ENCODE measurements at places on chromosomes 1 and 21.

DNA sequence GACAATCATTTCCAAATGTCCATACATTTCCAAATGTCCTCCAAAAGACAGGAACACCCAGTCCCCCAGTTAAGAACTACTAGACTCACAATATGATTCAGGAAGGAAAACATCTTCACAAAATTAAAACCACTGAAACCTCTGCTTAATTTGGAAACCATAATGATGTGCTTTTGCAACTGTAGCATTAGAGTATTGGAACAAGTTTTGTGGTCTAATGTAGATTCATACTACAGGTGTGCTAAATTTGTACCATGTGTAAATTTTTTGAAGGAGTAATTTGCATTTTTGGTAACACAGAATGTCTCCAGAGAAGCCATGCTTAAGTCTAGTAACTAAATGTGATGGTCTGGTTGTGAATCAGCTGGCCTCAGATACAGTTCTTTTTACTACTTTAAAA, 129.6 kb downstream of the DPYD start:
- no peak for DNase-seq

GRCh38 chr1:93358293-93358692, 12.6 kb downstream of the DR1 start:
- DNase-seq: no peak

DNA sequence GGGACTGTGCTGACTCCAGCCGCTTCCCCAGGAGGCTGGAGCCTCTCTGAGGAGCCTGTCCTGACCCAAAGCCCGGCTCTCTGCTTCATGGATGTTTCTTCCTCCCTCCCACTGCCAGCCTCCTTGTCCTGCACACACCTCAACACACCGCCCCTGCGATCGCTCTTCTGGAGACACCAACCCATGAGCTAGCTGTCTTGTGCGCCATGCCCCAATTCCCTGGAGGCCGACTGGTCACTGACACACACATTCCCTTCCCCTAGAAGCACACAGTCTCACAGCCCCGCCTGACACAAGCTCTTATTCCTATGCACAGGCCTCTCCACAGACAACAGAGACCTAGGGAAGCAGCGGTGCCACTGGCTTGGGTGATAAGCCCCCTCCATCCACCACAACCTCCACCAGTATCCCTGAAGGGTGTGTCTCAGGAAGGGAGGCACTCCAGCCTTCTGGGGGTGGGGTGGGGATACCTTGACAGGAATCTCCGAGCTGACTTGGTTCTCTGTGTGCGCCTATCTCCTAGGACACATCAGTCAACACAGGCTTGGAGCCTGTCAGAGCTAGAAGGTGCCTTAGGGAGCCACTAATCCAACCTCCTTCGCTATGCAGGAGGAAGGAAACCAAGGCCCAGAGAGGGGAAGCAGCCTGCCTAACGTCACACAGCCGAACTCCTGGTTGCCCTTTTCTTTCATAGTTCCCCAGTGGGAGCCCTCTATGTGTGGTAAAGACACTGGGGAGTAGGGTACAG, 31.1 kb downstream of the AHDC1 start:
- DNase-seq: no peak

- DNase-seq: no peak
These were observed 97.4 kb upstream of the BMP8A start for GRCh38 chr1:39394059-39394458.

- peak; percentile 57 for DNase-seq
These were observed 212.2 kb downstream of the LYPLAL1 start for GRCh38 chr1:219385787-219386427.

DNA sequence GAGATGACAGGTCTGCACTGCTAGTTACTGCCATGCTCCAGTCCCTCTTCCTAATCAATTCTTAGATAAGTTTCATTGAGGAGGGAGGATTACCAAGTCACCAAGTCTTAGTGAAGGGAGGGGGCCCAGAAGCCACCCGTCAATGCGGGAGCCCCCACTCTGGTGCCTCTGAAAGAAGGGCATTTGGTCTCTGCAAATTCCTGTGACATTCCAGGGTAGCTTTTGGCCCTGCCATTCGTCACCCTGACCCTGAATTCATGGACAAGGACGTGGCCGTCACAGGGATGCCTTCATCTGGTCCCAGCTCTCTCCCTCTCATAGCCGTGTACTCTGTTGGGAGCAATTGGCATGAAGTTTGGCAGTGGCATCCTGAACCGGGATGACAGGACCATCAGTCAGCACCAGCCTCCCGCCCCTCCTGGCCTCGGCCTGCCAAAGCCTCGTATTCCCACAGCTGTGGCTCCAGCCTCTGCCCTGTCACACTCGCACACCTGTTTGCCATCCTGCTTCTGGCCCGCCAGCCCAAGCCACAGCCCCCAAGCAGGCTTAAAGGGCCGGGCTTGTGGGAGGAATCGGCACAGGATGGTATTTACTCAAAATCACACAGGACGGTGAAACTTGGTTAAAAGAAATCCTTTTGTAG, 150.7 kb downstream of the CLIC6 start:
- peak; percentile 41 for DNase-seq

DNA sequence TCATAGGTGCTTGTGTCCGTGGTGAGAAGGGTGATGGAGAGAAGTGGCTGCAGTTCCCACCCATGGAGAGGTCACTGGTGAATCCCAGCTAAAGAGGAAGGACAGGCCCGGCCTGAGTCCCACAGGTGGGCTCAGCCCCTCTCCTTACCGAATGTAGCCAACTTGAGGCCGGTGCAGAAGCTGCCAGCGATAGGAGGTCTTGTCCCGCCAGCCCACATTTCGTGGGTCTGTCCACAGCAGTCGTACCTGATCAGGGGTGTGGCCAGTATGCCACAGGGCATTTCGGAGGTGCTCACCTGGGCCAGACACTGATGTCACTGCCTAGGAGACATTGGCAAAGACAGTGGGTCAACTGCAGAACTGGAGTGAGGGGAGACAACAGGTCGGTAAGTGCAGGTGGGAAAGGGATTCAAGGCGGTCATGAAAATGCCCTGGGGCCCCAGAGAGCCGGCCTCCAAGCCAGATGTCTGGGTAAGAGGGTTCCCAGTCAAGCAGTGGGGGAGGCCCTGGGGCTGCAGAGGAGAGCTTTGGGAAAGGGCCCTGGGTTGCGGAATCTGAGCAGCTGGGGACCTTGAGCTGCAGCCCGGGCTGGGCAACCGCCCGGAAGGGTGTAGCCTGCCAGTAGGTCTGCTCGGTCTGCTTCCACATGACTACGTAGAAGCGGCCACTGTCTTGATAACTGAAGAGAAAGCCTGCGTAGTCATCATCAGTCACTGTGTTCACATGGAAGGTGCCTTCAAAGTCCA, 10.6 kb downstream of the THBS3 start:
- no peak for DNase-seq

DNA sequence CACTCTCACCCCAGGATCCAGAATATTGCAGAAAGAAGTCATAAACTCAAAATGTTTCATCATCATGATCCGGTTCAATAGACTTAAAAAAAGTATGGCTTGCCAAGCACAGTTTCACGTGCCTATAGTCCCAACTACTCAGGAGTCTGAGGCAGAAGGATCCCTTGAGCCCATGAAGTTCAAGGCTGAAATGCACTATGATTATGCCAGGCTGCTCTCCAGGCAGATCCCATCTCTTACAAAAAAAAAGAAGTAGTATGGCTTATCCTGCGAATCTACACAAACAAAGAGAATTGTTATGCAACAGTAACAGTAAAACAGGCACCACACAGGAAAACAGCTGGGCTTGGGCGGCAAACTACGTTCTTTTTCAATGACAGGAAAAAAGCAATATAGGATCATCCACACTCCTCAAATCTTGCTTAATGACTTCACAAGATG, 76.2 kb downstream of the EIF4G3 start:
- no peak for DNase-seq

GRCh38 chr21:46284733-46285132, 678 bp downstream of the MCM3AP start:
- no peak for DNase-seq

- DNase-seq: no peak
These were observed 26.1 kb upstream of the NMNAT2 start for GRCh38 chr1:183444243-183444642.

GRCh38 chr1:24074817-24075589, 36.9 kb downstream of the MYOM3 start:
- DNase-seq: no peak

DNA sequence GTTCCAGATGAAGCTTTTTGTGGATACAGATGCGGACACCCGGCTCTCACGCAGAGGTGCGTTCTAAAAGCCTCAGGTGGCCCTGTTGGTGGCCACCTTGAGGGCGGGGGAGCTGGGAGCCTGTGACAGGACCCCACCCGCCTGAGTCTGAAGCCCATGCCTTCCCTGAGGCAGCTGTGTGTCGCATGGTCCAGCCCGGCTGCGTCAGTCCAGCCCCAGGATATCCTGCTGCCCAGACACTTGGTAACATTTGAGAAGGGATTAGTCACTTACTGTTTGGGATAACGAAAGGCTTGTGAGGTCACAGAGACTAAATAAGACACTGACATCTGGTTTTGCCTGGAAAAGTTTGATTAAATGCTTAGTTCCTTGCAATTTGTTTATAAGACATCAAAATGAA, 68.9 kb downstream of the UCK2 start:
- no peak for DNase-seq

DNA sequence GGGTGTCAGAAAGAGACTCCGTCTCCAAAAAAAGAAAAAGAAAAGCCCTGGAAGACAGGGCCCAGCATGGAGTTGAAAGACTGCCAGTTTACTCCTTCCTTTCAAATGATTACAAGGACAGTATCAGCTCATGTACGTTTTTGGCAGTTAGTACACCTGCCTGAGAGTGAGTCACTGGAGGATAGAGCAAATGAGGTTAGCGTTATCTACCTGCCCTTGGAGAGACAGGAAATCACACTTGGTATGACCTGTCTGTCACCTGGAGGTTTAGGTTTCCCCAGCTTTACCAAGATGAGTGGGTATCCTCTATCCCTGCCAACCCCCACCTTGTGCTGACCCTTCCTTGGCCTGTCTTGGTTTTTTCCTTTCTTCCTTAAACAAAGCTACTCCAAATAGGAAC, 96.8 kb upstream of the BMP8A start:
- DNase-seq: no peak

DNA sequence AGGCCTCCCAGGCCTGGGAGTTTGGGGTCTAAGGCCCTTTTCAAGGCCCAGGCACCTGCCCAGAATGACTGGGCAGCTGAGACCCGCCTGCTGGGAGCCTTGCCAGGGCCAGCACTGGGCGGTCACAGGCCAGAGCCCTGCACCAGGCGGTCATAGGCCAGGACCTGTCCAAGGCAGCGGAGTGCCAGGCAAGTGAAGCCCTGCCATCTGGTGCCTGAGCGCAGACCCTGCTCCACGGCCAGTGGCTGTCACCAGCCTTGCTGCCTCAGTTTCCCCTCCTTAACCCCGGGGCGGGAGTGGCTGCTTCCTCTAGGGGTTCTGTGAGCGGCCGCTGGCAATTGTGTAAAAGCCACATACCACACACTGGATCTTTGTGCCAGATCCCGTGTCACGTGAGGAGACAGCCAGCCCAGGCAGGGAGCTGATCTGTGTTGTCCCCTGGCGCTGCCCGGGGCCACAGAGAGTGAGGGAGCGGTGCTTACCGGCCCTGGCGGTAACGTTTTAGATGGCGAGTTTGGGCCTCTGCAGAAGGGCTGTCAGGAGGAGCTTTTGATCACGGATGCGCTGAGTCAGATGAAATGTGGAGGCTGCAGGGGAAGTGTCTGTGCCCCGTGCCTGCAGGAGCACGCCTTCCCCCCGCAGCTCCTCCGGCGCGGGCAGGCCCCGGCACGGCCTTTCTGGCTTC, 4.6 kb downstream of the COL18A1 start:
- no peak for DNase-seq

DNA sequence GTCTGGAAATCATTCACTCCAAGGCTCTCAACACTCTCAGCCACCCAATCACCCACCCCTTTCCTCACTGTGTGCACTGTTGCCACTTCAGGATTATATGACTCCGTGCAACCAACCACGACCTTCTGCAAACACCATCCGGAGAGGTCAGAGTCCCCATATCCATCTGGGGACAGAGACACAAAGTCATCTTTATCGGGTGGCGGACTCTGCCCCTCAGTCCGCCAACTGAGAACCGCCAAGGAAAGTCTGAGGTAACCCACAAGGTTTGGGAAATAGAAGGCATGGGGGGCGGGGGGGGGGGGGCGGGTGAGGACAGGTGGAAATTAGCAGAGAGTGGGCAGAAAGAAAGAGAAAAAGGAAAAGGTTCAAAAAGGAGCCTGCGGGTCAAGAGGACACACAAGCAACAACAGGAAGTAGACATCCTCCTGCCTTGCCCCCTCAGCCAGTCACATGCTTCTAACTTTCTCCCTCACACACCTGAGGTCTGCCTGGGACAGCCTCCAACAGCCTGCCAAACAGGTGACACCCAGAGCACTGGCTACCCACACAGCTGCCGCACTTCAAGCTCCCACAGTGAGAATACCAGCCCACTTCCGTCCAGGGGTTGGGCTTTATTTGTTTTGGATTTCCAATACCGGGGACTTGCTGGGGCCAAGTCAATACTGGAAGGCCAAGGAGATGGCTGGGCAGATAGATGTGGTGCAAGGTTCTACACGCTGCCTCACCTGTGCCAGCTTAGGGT, 58.1 kb downstream of the SSBP3 start:
- no peak for DNase-seq

GRCh38 chr1:27430903-27431600, 38.6 kb downstream of the GPR3 start:
- DNase-seq: no peak

DNA sequence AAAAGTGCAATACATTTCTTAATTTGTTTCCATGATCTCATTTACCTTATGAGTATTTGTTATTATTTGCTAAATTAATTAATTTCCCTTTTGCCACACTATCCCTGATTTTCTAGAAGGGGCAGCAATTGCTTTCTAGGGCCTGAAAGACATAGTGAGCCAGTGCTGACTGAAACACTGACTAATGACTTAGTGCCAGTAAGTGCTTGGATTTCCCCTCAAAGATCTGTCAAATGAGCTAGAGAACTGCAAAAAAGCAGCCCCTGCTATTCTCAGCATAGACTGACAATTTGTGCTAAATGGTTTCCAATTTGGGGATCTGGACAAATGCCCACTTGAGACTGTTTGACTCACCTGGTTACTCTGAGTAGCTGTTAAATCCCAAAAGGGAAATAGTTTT, 35.6 kb upstream of the USH2A start:
- DNase-seq: no peak

DNA sequence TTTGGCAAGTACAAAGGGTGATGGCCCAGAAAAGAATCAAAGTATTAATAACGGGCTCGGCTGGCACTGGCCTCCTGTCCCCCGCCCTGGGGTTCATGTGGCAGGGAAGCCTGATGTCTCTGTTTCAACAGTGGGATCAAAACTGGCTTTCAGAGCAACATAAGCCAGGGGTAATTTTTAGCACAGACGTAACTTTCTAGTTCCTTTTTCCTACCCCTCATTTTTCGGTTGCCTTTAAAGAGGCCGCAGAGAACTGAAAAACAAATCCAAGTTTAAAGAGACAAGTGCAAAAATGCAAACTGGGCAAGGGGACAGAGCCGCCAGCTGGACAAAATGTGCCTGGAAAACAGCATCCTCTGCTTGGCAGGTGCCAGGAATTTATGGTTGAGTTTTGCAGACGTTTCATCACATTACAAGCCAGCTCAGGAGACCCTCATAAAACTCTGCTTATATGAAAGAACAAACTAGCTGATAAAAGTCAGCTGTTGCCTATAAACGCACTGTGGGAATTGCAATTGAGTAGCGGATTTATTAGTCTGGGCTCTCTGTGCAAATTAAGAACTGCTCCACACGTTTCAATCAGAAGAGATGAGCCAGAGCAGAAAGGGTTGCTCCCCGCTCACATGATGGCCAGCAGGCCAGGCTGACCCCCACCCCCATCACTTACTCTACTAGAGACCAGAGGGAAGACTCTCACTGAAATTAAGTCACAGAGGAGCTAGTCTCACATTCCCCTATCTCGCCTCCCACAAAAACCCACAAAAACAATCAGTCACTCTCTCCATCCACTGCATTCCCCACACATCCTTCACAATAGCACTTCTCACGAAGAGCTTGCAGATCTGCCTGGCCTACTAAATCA, 15.8 kb upstream of the CDCA8 start:
- no peak for DNase-seq

GRCh38 chr1:53241828-53242227, 3.5 kb upstream of the MAGOH start:
- DNase-seq: no peak

Data from activated CD8-positive, alpha-beta memory T cell treated with anti-CD3 and anti-CD28 coated beads for 24 hours (primary cell).